Aorta (tissue), 5 donors: ENCODE measurements at places on chromosomes 2 and 18. TPM values are rescaled to one million over a fixed set of nuclear protein-coding genes. Genes with fewer than 3 reads are reported as not detected.

DNA sequence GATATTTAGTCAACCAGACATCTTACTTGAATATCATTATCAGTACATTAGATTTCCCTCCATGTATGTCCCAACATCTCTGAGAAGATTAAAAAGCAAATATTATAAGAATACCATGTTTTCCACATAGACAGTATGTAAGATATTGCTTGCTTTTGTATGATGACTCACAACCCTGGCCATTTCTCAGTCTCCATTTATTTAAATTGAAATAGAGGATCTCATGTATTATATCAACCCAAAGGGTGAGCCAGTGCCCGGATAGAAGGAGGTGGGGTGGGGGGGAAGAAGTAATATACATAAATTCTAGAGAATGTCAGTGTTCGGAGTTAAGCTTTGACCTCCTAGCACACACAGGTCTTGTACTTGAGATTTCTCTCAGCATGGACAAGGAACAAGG, 109.6 kb downstream of the KYNU start:
- DNase-seq, result no peak
- no peak overlapping the region for H3K4me3 ChIP-seq
- no peak overlapping the region for H3K27ac ChIP-seq
- H3K36me3 ChIP-seq, result no peaks in the 10 kb centered on the region
- no peaks in the 10 kb centered on the region for H3K4me1 ChIP-seq
- no peaks in the 10 kb centered on the region for H3K27me3 ChIP-seq

- no peaks in the 10 kb centered on the region for H3K36me3 ChIP-seq
- peaks cover 1% of the 10 kb centered on the region for H3K27me3 ChIP-seq
- H3K4me1 ChIP-seq, result no peaks in the 10 kb centered on the region
- DNase-seq, result no peak
These were observed 69.5 kb upstream of the PELI1 start for GRCh38 chr2:64213532-64214275.

GRCh38 chr2:240444464-240444863, 9.0 kb downstream of the GPC1 start:
- no peak overlapping the region for H3K27ac ChIP-seq
- no peaks in the 10 kb centered on the region for H3K4me1 ChIP-seq
- H3K36me3 ChIP-seq, result no peaks in the 10 kb centered on the region
- H3K27me3 ChIP-seq, result no peaks in the 10 kb centered on the region
- DNase-seq, result no peak

DNA sequence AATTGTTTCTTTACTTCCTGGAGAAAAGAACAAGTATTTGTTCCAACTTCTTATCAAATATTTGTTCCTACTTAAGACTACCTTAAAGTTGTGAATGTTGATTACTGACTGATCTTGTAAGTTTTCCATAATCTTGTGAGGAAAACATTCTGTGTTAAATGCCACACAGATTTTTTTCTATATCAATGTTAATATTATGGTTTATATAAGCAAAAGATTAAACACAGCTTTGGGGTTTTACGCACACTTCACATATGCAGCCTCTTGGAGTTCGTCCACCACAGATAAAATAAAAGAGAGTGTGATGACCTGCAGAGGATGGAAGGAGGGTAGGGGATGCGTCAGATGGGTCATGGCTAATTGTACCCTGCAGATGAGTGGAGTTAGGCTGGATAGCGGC, 780.0 kb upstream of the SALL3 start:
- no peak overlapping the region for H3K27ac ChIP-seq
- no peaks in the 10 kb centered on the region for H3K27me3 ChIP-seq

GRCh38 chr2:69798909-69799526, 30.4 kb upstream of the GMCL1 start:
- H3K27me3 ChIP-seq, result no peaks in the 10 kb centered on the region
- H3K4me1 ChIP-seq, result no peaks in the 10 kb centered on the region
- H3K4me3 ChIP-seq, result peak overlapping the region; percentile 47
- no peak for DNase-seq
- no peaks in the 10 kb centered on the region for H3K36me3 ChIP-seq

DNA sequence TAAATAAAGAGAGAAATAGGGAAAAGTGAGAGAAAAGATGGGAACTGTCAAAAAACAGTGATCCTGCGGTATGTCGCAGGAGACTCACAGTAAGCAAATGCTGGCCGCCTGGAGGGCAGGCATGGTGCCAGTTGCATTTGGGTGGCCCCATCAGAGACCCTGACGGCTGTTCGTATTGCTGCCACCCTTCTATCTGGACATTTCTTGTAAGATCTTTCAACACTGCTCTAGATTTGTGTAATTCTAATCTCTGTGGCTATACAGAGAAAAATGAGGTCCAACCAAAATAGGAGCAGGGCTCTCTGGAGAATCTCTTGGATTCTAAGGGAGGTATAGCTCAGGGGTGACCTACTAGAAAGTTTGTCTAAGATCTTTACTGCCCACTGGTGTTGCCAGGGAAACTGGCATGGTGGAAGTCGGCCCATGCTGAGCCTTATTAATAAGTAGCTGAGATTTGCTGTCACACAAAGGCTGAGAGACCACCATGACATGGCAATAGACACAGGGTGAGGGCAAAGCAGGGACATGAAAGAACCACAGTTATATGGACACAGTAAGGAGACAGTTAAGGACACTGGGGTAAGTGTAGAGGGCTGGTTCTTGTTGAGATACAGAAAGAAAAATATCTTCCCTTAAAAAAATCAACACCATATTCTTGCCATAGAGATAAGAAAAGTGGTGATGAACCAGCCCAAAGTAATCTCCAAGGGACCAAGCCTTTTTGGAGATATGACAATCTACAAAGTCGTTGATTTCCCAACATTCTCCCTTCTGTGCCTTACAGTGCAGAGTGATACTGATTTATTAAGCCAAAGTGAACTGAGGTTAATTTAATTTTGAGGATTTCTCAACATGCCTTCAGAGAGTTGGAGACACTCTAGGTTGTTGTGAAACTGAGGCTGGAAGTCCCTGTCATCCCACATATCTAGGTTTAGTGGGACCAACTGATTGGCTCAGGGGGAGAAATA, 26.4 kb upstream of the FZD7 start:
- H3K4me3 ChIP-seq, result no peak overlapping the region
- no peak overlapping the region for H3K27ac ChIP-seq
- no peak for DNase-seq
- H3K36me3 ChIP-seq, result no peaks in the 10 kb centered on the region

DNA sequence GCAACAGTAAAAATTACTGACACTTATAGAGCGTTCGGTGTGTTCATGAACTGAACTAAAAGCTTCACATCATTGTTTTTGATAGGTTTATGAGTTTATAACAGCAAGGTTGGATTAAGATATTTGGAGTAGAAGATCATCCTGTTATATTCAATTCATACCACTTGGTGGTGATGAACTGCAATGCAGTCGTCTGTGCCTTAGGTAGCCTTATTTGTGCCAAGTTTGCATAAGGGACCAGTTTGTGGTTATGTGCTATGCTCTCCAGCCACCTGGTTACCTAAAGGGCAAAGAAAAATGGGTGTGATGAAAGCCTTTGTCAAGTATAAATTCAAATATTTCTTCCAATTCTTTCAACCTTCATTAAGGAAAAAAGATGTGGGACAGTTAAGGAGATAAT, 150.9 kb upstream of the KCNH7 start:
- H3K27ac ChIP-seq, result no peak overlapping the region
- H3K36me3 ChIP-seq, result no peaks in the 10 kb centered on the region
- no peak for DNase-seq
- H3K27me3 ChIP-seq, result no peaks in the 10 kb centered on the region
- no peaks in the 10 kb centered on the region for H3K4me1 ChIP-seq

DNA sequence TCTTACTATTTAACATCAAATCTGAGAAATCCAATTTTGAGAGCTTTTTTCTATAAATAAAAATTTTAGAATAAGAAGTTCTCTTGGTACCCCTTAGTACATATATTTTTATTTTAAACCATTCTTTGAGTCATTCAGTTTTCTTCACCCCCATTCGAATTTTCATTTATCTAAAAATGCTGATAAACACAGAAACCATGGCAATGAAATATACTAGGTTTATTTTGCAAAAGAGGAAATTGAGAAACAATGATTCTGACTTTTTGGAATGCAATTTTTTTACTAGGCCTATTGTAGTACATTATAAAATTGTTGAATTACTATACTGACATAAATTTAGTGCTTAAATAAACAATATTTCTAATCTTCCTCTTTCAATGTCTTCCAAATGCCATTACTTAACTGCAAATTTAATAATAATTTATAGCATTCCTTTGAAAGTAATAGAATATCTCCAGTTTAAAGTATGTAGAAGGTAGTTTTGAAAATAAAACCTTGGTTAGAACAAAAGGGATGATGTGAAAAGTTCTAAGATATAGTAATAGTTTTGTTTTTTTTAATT, 46.3 kb downstream of the TANK start:
- H3K36me3 ChIP-seq, result no peaks in the 10 kb centered on the region
- H3K4me1 ChIP-seq, result no peaks in the 10 kb centered on the region
- no peaks in the 10 kb centered on the region for H3K27me3 ChIP-seq
- no peak overlapping the region for H3K4me3 ChIP-seq

- H3K27ac ChIP-seq, result no peak overlapping the region
- H3K27me3 ChIP-seq, result no peaks in the 10 kb centered on the region
- no peaks in the 10 kb centered on the region for H3K4me1 ChIP-seq
- H3K36me3 ChIP-seq, result no peaks in the 10 kb centered on the region
- no peak overlapping the region for H3K4me3 ChIP-seq
These were observed 28.5 kb upstream of the MCFD2 start for GRCh38 chr2:46943881-46944798.

GRCh38 chr2:216727346-216728122, 32.2 kb upstream of the IGFBP5 start:
- H3K36me3 ChIP-seq, result no peaks in the 10 kb centered on the region
- H3K27ac ChIP-seq, result no peak overlapping the region
- no peak overlapping the region for H3K4me3 ChIP-seq
- H3K4me1 ChIP-seq, result no peaks in the 10 kb centered on the region
- no peak for DNase-seq
- no peaks in the 10 kb centered on the region for H3K27me3 ChIP-seq

The SPDYA gene
- 5.3 TPM for total RNA-seq

The RTP5 gene
- total RNA-seq, result not detected

The CNTNAP5 gene
- total RNA-seq, result not detected

The POTEJ gene
- total RNA-seq, result not detected
